NCI-H187 (cell line): ENCODE measurements at places on chromosomes 7 and 10.

DNA sequence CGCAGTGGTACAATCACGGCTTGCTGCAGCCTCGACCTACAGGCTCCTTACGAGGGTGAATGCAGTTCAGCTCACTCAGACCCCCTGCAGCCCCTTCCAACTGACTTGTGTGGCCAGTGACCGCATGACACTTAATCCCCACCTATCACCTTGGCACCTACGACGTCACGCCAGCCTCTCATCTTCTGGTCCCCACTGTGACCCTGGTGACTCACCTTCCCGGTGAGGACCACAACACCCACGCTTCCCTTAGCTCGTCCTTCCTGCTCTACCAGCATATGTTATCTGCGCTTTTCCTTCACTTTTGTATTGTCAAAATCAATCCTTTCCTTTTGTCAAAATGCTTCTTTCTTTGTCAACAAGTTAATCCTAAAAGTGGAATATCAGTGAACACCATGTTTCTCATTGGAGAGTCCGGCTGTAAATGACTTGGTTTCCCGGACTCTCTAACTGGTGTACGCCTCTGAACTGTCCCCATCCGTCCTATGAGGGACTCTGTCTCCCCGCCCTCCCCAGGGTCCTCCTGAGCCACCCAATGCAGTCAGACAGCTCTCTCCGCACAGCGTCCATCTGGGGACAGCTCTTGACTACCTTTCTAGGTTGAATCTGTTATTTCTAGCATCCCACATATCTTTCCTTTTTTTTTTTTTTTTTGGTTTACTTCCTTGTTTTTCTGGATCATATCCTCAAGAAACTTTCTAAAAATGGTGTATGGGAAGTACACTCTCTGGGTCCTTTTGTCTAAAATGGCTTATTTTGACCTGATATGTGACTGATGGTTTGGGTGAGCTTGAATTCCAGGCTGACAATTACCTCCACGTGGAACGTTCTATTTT, 37.3 kb downstream of the CFAP46 start:
- DNase-seq: no peak

DNA sequence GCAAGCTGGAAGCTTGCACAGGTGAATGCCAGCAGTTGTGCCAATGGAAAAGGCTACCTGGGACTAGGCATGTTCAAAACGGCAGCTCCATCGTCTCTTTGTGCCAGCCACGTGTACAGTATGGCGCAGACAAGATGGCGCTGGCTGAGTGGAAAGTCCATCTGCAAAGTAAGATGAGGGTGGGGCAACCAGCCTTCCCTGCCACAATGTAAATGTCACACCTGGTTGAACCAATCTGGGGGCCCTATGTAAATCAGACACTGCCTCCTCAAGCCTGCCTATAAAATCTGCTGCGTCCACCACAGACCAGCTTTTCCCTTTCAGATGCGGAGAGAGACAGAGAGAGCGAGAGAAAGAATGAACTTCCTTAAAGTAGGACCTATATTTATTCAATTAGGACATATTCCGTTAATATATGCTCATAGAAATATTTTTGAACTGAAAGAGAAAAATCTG, 18.5 kb upstream of the C7orf33 start:
- DNase-seq: no peak

GRCh38 chr7:75892634-75893272, 13.9 kb downstream of the RHBDD2 start:
- peak; percentile 95 for DNase-seq

- peak; percentile 33 for DNase-seq
These were observed 4.1 kb downstream of the IMPDH1 start for GRCh38 chr7:128405471-128406313.

- DNase-seq: no peak
These were observed 21.6 kb downstream of the CREB3L2 start for GRCh38 chr7:137980308-137980707.
